ENCODE measurements at places on chromosomes 6 and 20. TPM values are rescaled to one million over a fixed set of nuclear protein-coding genes. Genes with fewer than 3 reads are reported as not detected.
A peak's percentile ranks its signal among the peaks of the same experiment; 100 is the strongest.

- H3K27ac ChIP-seq, result no peak within 1 kb of the TSS
- H3K27me3 ChIP-seq, result no peaks in the 10 kb centered on the region
- H3K36me3 ChIP-seq, result no peaks in the 10 kb centered on the region
- DNase-seq, result no peak
- H3K4me3 ChIP-seq, result peak within 1 kb of the TSS; percentile 2
Observed at GRCh38 chr6:48111143-48111506, at the start of gene PTCHD4. TSS of gene PTCHD4 (minus strand) at chr6:48111197. CDS start at chr6:48068957, 42,240 bp downstream.

- no peaks in the 10 kb centered on the region for H3K27me3 ChIP-seq
- H3K4me3 ChIP-seq, result no peak overlapping the region
- H3K4me1 ChIP-seq, result peaks cover 9% of the 10 kb centered on the region
- DNase-seq, result no peak
- H3K36me3 ChIP-seq, result no peaks in the 10 kb centered on the region
- no peak overlapping the region for H3K27ac ChIP-seq
Observed at GRCh38 chr6:90088009-90088408, 193.7 kb downstream of the GJA10 start.

GRCh38 chr20:34045294-34045693, 51.6 kb downstream of the RALY start:
- DNase-seq, result no peak
- peaks cover 24% of the 10 kb centered on the region for H3K4me1 ChIP-seq
- H3K36me3 ChIP-seq, result no peaks in the 10 kb centered on the region
- no peak overlapping the region for H3K27ac ChIP-seq

The MUCL3 gene
- 2.5 TPM for total RNA-seq
